ENCODE measurements at places on chromosomes 2 and 18. TPM values are rescaled to one million over a fixed set of nuclear protein-coding genes. Genes with fewer than 3 reads are reported as not detected.

DNA sequence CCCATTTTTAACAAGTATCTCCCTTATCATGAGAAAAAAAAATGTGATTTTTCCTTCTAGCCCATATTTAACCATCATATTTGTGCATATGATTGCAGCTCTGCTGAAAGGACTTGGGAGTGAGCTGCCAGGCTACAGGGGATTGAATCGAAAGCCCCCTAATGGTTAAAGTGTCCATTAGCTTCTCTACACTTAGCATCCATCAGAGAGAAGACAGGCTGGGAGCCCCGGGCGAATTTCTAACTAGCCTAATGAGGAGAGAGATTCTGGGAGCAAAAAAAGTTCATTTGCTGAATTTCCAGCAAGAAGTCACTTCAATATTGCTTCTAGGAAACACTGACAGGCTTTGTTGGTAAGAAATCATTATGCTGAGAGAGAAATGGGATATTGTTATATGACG is 848.8 kb downstream of the TDRD15 start:
- H3K4me1 ChIP-seq, result no peaks in the 10 kb centered on the region
- DNase-seq, result no peak
- no peak overlapping the region for H3K27ac ChIP-seq
- H3K36me3 ChIP-seq, result no peaks in the 10 kb centered on the region
- no peaks in the 10 kb centered on the region for H3K27me3 ChIP-seq

Gene EVX2
- not detected for total RNA-seq

Gene PAIP2B
- total RNA-seq, result 33.9 TPM

DNA sequence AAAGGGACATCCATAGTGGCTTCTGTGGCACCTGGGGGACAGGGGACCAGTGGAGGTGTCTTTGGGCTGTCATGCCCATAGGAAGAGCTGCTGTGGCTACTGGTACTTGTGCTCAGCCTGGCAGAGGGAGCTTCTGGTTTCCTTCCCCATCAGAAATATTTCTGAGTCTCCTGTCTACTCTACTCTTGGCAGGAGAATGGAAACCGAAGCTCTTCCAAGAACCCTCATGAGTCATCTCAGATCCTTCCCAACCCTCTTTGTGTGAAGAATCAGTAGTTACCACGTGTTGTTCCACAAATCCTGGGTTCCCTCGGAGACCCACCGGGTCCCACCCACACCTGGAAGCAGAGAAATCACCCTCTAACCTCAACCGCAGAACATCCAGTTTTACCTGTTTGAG is 234.9 kb downstream of the FHOD3 start:
- DNase-seq, result no peak
- no peaks in the 10 kb centered on the region for H3K27me3 ChIP-seq
- no peak overlapping the region for H3K4me3 ChIP-seq
- no peaks in the 10 kb centered on the region for H3K4me1 ChIP-seq
- H3K27ac ChIP-seq, result no peak overlapping the region

DNA sequence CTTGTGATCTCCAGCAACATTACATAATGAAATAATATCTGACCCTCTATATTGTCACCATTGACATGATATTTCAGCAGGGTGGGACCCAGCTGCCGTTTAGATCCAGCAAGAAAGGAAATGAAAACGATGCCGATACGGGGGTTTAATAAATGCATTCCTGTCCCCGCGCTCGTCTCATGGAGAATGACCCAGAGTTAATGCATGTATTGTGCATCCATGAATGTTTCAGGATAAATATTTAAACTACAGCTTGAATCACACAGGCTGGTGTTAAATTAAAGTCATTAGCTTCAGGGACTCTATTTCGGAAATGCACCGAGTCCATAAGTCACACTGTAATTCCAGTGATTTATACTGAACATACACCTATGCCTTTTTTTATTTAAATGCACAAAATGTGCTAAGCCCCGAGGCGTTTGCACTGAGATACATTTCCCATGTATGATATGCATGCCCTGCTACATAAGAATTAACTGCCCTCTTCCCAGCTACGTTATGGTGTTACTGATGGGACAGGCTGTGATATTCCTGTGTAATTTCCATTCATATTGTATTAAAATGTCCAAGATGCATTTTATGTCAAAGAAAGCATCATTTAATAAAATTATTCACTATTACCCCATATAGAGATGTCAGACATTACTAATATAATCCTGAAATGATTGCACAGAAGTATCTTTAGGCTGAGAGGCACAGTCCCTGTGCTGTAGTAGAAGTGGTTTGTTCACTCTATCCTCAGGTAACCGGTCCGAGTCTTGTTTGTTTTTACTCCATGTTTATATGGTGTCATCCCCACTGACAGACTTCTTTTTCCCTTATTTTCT is 109.3 kb upstream of the ZNF516 start:
- no peaks in the 10 kb centered on the region for H3K27me3 ChIP-seq
- no peaks in the 10 kb centered on the region for H3K36me3 ChIP-seq
- no peak for DNase-seq

Gene HS1BP3
- total RNA-seq, result 22.8 TPM

Gene ANKZF1
- 337 TPM for total RNA-seq

All from endodermal cell (in vitro differentiated cells).